ENCODE measurements at places on chromosomes 7 and 10. TPM values are rescaled to one million over a fixed set of nuclear protein-coding genes. Genes with fewer than 3 reads are reported as not detected.

- no peak overlapping the region for H3K4me3 ChIP-seq
- peaks cover 22% of the 10 kb centered on the region for H3K4me1 ChIP-seq
- no peaks in the 10 kb centered on the region for H3K27me3 ChIP-seq
- no peaks in the 10 kb centered on the region for H3K36me3 ChIP-seq
Measured at GRCh38 chr10:76231286-76231934, 800.0 kb downstream of the LRMDA start.

C10orf67 gene
- 0.11 TPM for total RNA-seq

PTEN gene
- total RNA-seq: 33.8 TPM

DNA sequence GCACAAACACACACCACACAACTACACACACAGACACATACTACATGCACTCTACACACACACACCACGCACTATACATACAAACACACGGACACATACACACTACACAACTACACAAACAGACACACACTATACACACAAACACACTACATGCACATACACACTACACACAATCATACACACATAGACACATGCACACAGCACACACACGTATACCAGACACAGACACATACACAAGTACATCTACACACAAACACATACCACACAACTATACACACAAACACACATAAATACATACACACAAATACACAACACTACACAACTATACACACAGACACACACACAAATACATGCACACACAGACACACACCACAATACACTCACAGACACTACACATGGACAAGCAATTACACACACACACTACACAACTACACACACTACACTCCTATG is 4.6 kb downstream of the GPR15LG start:
- no peak overlapping the region for H3K4me3 ChIP-seq
- no peaks in the 10 kb centered on the region for H3K4me1 ChIP-seq
- no peak for DNase-seq
- no peaks in the 10 kb centered on the region for H3K27me3 ChIP-seq
- H3K27ac ChIP-seq: no peak overlapping the region
- H3K36me3 ChIP-seq: no peaks in the 10 kb centered on the region

ICA1 gene
- total RNA-seq: 60.7 TPM

ANAPC16 gene
- 92.2 TPM for total RNA-seq

SFRP4 gene
- total RNA-seq: 4.7 TPM

GRCh38 chr7:70867513-70867912 is 264.4 kb upstream of the GALNT17 start:
- H3K27me3 ChIP-seq: no peaks in the 10 kb centered on the region
- DNase-seq: no peak

PRR15 gene
- total RNA-seq: 4.9 TPM

GRCh38 chr7:132117181-132117580 is 459.1 kb downstream of the PLXNA4 start:
- H3K4me1 ChIP-seq: no peaks in the 10 kb centered on the region
- H3K36me3 ChIP-seq: no peaks in the 10 kb centered on the region
- no peak overlapping the region for H3K27ac ChIP-seq
- DNase-seq: no peak
- H3K4me3 ChIP-seq: no peak overlapping the region

RBM17 gene
- 39.4 TPM for total RNA-seq

DNA sequence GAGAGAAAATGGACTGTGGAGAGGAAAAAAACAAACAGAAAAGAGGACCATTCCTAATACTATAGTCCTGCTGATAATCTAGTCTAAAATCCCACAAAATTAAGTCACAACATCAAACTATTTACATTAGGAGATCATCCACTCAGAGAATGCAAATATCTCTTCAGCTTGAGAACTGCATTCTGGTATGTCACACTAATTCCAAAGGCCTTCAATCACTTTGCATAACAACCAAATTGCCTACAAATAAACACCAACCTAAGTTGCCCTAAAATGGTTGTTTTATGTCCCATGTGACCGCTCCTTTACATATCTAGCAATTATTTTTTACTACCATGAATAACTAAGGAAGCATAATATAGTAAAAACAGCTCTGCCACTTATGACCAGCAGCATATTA is 264.3 kb downstream of the CACNA2D1 start:
- H3K27me3 ChIP-seq: peaks cover 62% of the 10 kb centered on the region
- H3K27ac ChIP-seq: no peak overlapping the region
- H3K4me1 ChIP-seq: no peaks in the 10 kb centered on the region
- DNase-seq: no peak

All from cardiac muscle cell (in vitro differentiated cells and primary cell).